ENCODE measurements at places on chromosomes 16 and 17. TPM values are rescaled to one million over a fixed set of nuclear protein-coding genes. Genes with fewer than 3 reads are reported as not detected.

Gene CNTNAP1
- total RNA-seq: 5.5 TPM

Gene KRT28
- total RNA-seq: not detected

Gene SLC5A11
- total RNA-seq: 0.40 TPM

Gene SLC12A3
- not detected for total RNA-seq

Gene OMG
- not detected for total RNA-seq

Gene SECTM1
- total RNA-seq: 1.6 TPM

Gene DNAAF8
- 0.91 TPM for total RNA-seq

Gene KRTAP16-1
- not detected for total RNA-seq

Gene HOXB5
- total RNA-seq: 2.5 TPM

Gene SOST
- total RNA-seq: not detected

Gene PRR14
- 25.2 TPM for total RNA-seq

Gene TTYH2
- total RNA-seq: 1.9 TPM

Gene C17orf113
- 0.59 TPM for total RNA-seq

Gene TMEM208
- total RNA-seq: 88.8 TPM

Gene CMTM1
- total RNA-seq: 0.76 TPM

Gene HAS3
- 51.4 TPM for total RNA-seq

Gene NPW
- total RNA-seq: 1.0 TPM

Gene MPP3
- 17.4 TPM for total RNA-seq

Gene SMIM36
- not detected for total RNA-seq

Gene ABCC12
- total RNA-seq: 0.09 TPM

Gene CCDC200
- not detected for total RNA-seq

Gene CA10
- total RNA-seq: not detected

Gene CHST4
- total RNA-seq: not detected

Gene ASGR1
- total RNA-seq: 1.0 TPM

Gene SBK1
- total RNA-seq: 0.44 TPM

Gene KDM6B
- 16.8 TPM for total RNA-seq

Gene HOXB2
- 1.1 TPM for total RNA-seq

Gene CBFA2T3
- 0.23 TPM for total RNA-seq

Gene KRTAP1-5
- total RNA-seq: not detected

Gene FOXO3B
- 3.7 TPM for total RNA-seq

Gene MEIOC
- total RNA-seq: 2.5 TPM

Gene EME1
- total RNA-seq: 14.4 TPM

Gene KCNG4
- total RNA-seq: not detected

Gene CFAP52
- not detected for total RNA-seq

Gene PAM16
- 78.1 TPM for total RNA-seq

Gene PCGF2
- 62.2 TPM for total RNA-seq

Gene NLRC3
- 0.01 TPM for total RNA-seq

Gene KRTAP9-8
- total RNA-seq: not detected

Gene ST6GALNAC2
- total RNA-seq: 0.32 TPM

Gene MYH13
- total RNA-seq: not detected

Gene MYH3
- total RNA-seq: 1.4 TPM

Gene TBC1D3
- not detected for total RNA-seq

Gene MYCBPAP
- total RNA-seq: 0.57 TPM

Gene SOX8
- total RNA-seq: 1.5 TPM

Gene CA4
- total RNA-seq: not detected

Gene FOXL1
- total RNA-seq: 1.7 TPM

Gene IL34
- 0.66 TPM for total RNA-seq

Gene PPP1R27
- not detected for total RNA-seq

Gene FBXW10
- total RNA-seq: 1.1 TPM

Gene CRYBA1
- not detected for total RNA-seq

Gene CDRT4
- 0.61 TPM for total RNA-seq

Data from A549 treated with RU486 at 1 μM for 4 hours (cell line).